Sigmoid colon (tissue), 7 donors: ENCODE measurements at places on chromosomes 12 and 14. TPM values are rescaled to one million over a fixed set of nuclear protein-coding genes. Genes with fewer than 3 reads are reported as not detected.

Gene HHIPL1
- 0.80 TPM for polyA plus RNA-seq

Gene BICDL1
- 13.1 TPM for polyA plus RNA-seq

Gene CFAP54
- polyA plus RNA-seq: not detected

DNA sequence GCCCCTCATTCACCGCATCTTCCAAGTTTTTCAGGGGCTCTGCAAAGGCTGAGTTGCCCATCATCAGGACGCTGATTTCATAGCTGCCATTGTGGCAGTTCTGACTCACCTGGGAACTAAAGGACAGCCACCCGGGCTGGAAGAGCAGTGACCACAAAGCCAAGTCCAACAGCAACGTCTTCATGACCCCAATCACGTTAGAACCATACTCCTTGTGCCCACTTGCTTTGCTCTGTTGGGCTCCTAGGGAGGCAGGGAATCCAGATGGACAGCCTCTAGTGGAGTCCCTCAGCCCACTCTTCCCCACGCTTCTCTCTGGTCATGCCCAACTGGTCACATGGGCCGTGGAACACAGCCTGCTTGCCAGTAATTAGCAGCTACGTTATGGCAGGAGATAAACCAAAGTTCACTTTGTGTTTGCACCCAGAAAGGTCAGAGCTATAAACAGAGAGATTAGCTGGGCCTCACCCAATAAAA lies at the start of gene GUCY2C:
Gene GUCY2C (minus strand): TSS at position 335 of the 477 bp plus-strand sequence. CDS start 151 bp downstream, at position 184.
- no peak for DNase-seq

DNA sequence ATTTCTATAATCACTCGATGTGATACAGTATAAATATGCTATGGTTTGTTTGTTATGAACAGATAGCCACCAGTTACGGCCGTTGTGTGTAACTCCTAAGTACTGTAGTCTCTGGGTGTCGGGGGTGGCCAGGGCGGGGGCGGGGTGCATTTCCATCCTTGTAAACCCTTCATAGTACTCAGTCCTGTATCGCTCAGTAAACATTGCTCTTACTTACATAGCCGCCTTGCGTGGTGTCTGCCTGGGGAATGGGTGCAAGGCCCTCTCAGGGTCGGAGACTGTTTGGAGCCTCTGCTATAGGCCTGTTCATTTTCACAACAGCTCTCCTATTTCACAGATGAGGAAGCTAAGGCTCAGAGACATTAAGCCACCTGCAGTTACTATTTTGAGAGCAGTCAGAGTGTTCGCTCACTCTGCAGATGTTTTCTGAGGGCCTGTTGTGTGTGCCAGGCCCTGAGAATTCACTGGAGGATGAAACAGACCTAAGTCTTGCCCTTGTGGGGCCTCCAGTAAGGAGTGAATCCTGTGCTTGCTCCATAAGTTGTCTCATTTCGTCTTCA lies 42.5 kb downstream of the JDP2 start:
- DNase-seq: peak; percentile 64

DNA sequence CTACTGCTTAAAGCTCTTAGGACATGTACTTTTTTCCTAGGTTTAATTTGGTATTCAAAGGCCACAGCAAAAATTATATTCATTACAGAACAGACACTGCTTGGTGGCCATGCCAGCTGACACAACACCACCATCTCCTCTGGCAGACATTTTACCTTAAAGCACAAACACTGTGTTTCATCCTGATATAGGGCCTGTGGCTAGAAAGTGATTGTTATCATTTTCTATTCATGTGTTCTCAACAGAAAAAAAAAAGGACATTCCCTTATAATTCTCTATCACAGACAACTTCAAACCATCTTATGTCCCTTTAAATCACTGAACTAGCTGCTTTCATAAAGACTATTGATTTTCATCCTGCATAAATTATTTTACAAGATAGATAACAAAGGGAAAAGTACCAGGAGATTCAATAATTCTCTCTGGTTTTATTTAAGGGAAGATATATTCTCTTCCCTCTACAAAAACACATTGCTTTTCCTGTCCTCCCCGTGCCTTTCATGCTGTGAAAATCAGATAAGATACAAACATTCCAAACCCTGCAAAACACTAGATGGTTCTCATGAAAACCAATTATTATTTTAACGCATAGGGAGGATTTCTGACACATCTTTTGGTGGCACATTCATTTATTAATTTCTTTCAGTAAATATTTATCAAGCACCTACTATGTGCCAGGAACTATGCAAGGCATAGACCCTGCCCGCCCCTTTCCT lies 139.3 kb upstream of the TMCC3 start:
- no peak for DNase-seq

GRCh38 chr14:23702656-23703426 lies 66.7 kb downstream of the DHRS2 start:
- no peak for DNase-seq

GRCh38 chr14:51165415-51165814 lies 70.5 kb upstream of the TRIM9 start:
- no peak for DNase-seq

DNA sequence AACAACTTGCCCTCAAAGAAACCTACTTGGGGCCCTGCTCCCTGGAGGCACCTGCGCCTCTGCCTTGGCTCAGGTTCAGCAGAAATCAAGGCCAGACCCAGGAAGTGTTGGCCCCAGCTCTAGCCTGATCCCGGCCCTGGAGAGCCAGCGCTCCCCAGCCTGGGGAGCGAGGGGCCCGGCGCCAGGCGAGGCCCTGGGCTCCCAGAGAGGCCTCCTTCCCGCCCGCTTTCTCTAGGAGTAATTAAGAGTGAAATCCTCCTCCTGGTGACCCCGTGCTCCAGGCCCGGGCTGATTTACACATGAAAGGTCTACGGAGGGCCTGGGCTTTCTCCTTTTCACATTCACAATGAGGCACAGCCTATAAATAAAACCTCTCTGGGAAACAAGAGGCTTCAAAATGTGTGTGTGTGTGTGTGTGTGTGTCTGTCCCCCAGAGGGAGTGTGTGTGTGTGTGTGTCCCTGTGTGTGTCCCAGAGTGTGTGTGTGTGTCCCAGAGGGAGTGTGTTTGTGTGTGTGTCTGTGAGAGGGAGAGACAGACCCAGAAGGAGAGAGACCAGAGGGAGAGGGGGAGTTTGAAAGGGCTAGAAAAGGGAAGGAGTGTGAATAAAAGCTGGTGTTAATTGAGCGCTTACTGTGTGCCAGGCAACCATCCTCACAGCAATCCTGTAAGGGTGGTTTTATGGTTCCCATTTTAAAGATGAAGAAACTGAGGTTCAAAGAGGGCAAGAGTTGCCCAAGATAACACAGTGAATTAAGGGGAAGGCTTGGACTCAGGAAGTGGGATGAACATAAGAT lies 23.8 kb upstream of the COX6A1 start:
- no peak for DNase-seq

DNA sequence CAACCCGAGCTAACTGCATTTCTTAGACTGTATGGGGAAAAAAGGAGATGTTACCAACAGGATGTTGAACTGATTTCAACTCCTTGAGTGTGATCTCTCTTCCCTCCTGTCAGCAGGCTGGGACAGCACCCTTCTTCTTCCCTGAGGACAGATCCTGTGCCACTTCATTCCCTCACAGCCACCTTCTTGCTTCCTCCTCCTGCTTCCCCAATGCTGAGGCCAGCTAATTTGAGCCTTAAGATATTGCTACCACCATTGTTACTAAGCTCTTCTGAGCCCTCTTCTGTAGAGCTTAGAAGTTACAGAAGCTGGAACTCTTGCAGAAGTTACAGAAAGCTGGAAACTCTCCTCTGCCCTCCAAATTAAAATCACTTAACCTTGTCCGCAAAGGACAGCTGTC lies 88.8 kb downstream of the SPTSSA start:
- no peak for DNase-seq
